Activated gamma-delta T cell treated with anti-CD3 and anti-CD28 coated beads, Interleukin-2, amount 50 U/mL, for 16 hours (primary cell): ENCODE measurements at places on chromosomes 6 and 20.

DNA sequence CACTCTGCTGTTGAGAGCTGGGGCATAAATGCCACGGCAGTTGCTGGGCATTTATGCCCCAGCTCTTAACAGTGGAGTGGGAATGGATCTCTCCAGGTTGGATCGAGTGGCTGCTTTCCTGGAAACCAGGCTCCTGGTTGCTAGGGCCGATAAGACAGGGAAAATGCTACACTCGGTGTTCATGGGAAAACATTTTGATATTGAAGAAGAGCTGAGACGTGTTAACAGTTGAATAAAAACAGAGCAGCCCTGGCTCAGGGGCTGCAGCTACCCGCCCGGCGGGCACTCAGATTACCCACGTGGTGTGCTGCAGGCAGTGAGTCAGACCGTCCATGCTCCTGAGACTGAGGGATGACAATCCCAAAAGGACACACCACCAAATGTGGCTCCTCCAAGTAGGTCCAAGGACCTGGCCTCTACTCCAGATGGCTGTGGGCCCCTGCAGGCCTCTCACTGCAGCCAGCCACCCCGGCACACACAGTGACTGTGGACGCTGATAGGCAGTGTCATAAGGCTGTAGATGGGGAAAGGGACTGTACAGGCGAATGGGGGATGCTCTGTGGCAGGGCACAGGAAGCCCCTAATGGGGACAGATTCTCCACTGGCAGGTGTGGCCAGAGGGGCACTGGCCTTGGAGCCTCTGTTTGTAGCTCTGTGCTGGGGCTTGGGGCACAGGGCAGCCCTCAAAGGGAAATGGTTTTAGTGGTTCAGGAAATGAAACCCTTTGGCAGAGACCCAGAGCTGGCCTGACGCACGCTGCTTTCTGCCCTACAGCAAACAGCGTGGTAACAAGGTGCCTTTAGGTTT is 237.8 kb downstream of the LY86 start:
- no peak for DNase-seq

- DNase-seq, result no peak
Measured at GRCh38 chr20:12924126-12924525, 84.6 kb upstream of the SPTLC3 start.

- DNase-seq, result no peak
Measured at GRCh38 chr6:20997143-20997769, 463.0 kb downstream of the CDKAL1 start.

GRCh38 chr20:41032271-41032670 is 3.6 kb downstream of the TOP1 start:
- DNase-seq, result no peak

DNA sequence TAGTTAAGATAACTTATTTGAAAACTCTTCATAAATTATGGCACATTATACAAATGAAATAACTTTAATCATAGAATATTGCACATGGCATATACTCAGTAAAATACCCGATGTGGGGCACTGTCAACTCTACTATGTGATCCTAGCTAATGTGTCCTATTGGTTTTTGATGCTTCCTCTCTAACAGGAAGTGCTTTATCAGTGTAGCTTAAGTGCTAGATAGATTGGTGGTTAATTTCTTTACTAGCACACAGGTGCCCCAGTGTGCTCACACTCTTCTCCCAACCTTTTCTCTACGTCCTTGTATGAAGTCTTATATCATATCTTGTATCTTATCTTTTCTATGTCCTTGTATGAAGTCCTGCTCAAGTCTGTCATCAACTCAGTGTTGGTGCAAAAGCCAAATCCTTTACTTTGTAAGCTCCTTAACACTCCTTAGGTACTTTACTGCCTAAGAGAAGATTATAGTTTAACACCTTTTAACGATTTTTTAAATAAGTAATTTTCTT is 358.9 kb downstream of the CENPW start:
- DNase-seq, result no peak

GRCh38 chr6:43253401-43253800 is 10.1 kb downstream of the TTBK1 start:
- DNase-seq, result no peak

DNA sequence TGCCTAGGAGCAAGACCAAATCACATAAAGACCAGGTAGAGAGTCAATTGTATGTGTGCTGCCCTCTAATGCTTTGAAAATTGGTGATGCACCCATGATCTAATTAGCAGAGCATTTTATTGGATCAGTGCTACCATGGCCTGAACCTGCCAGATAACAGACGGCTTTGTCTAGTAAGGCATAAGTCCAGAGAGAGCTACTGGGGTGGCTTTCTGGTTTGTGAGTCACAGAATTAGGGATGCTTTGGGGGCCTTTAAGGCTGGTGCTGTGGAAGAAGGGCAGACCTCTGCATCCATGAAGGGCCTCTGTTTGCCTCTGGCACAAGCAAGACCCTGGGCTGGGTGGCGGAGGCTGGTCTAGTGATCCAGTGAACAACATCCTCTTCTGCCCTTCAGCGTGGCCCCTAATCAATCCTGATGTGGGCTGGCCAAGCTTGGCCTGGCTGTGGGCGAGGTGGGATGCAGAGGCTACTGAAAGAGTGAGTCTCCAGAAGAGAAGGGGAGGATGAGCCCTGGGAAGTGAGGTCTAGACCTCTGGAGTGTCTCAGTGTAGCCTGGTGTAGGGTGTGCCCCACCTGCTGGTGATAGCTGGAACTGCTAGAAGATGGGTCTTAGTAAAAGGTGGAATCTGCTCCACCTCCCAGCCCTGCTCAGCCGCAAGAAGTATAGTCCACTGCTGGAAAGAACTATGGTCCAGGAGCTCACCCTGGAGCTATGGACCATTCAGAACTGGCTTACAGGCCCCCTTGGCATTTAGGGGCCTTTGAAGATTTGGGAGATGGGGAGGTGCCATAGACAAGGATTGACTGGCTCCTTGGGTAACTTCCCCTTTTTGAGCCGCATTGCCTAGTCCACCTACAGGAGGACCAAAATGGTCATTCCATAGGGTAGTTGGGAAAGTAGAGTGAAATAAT is 36.7 kb upstream of the AAR2 start:
- DNase-seq, result peak; percentile 68

DNA sequence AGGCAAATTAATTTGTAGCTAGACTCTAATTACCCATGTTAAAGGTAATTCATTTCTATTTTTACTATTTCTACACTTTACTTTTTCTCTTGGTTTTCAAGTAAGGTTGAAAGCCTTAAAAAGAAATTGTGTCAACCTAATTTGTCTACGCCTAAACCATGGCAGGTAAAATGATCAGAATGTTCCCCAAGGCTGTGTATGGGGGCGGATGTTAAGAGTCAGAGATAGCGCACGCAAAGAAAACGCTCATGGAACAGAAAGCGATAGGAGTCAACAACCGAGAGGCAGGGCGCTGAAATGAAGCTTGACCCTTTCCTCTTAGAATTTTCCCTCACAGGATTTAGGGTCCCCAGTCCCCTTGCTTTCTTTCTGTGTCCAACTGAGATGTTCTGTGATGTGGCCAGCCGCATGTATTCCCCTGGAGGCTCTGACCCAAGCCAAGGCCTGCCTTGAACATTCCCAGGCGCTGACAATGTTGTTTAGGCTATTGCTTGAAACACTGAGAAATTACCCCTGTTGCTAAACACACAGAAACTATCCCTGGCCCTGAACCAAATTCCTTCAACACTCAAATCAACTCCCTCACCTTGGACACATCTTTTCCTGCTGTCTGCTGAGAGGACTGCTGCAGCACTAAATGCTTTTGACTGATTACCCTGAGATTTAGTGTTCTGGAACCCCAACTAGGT is 10.9 kb downstream of the PSMB1 start:
- DNase-seq, result no peak

- no peak for DNase-seq
Measured at GRCh38 chr6:19317431-19317986, 519.7 kb upstream of the ID4 start.

DNA sequence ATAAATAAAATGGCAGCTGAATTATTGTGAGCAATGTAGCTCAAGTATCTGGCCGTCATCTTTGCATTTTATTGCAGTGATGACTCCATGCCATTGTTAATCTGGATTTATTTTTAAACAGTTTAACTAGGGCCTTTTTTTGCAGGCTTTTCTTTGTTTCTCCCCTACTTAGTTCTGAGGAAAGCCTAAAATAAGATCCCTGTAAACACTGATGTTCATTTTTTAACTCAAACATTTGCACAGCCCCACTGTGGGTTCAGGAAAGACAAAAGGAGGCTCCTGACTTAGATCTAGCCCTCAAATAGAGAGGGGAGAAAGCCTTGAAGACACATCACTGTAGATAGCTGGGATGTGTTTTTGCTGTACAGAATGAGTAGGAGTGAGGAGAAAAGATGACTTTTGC is 69.2 kb downstream of the PLEKHG1 start:
- no peak for DNase-seq

- DNase-seq, result no peak
Measured at GRCh38 chr20:48787861-48788375, 39.9 kb downstream of the PREX1 start.

DNA sequence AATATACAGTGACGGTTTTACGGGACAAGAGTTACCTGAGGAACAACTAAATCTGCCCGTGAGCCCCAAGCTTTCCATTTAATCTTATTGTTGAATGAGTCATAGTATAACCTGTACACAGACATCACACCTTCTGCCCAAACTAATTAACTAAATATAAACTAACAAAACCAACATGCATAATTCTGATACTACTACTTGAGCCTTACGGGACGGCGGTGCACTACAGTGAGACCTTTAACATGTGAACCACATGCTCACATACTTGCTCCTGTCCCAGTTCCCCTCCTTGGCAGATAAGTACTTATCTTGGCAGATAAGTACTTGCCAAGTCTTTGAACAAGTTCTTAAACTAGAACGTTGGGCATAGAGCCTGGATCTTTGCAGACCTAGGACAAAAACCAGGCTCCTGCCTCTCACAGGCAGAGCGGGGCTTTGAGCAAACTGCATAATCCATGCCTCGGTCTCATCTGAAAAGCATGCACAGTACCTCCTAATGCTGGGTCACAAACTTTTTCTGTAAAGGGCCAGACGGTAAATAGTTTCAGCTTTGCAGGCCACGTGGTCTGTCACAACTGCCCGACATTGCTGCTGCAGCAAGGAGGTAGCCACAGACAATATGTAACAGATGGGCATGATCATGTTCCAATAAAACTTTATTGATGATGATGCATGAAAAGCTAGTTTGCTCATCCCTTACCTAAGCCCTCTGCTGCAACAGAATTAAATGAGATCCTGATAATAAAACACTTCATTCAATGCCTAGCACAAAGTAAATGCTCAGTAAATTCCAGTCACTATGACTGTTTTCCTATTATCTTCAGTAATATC is 23.0 kb downstream of the ZNF217 start:
- DNase-seq, result no peak

DNA sequence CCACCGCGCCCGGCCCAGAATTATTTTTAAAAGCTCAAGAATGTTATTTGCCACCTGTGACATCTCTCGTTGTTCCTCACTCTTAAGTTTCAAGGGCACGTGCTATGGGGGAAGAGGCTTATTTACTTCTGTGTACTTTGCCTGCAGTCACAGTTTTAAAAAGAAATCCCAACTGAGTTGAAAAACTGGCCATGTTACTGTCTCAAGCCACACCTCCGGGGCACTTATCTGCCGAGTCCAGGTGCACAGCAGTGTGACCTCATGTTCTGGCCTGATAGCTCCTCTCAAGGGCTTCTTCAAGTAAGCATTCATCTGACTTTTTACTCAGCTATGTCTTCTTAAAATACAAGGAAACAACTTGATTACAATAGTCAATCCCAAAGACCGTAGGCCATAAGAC is 34.5 kb downstream of the SHLD1 start:
- DNase-seq, result no peak

DNA sequence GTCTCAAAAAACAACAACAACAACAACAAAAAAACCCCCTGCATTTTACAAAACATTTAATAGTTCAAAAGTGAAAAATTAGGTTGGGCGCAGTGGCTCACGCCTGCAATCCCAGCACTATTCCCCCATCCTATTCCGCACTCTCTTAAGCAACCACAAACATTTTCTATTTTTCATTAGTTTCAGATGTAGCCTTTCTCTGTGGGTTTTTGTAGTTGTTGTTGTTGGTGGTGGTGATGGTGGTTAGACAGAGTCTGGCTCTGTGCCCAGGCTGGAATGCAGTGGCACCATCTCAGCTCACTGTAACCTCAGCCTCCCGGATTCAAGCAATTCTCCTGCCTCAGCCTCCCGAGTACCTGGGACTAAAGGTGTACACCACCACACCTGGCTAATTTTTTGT is 6.4 kb upstream of the GMNN start:
- no peak for DNase-seq

DNA sequence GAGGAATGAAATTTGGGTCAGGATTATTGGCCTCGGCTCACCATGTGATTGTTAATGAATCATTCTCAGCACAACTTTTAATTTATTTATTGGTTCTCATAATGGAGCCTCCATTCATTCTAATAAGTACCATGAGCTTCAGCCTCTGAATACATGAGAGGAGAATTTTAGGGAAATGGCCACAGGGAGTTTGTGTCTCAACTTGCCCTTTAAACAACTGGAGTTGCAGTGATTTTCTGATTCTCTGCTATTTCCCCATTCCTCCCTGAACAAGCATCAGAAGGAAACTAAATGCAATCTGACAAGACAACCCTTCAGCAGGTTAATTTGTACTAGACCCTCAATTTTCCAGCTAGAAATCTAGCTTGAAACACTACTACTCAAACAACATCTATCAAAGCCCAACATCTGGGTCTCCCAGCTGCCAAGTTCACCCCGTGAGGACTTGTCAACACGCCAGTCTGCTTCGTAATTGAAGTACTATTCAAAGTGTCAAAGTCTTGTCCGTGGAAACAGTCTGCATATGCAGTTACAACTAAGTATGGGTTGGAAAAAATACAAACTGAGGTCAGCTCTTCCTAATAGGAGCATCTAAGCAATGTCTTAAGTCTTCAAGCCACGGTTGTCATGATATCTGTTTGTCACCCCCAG is 235.4 kb downstream of the CDH4 start:
- no peak for DNase-seq
